Putamen (tissue), 1 donor: ENCODE measurements at places on chromosomes 4 and X.

DNA sequence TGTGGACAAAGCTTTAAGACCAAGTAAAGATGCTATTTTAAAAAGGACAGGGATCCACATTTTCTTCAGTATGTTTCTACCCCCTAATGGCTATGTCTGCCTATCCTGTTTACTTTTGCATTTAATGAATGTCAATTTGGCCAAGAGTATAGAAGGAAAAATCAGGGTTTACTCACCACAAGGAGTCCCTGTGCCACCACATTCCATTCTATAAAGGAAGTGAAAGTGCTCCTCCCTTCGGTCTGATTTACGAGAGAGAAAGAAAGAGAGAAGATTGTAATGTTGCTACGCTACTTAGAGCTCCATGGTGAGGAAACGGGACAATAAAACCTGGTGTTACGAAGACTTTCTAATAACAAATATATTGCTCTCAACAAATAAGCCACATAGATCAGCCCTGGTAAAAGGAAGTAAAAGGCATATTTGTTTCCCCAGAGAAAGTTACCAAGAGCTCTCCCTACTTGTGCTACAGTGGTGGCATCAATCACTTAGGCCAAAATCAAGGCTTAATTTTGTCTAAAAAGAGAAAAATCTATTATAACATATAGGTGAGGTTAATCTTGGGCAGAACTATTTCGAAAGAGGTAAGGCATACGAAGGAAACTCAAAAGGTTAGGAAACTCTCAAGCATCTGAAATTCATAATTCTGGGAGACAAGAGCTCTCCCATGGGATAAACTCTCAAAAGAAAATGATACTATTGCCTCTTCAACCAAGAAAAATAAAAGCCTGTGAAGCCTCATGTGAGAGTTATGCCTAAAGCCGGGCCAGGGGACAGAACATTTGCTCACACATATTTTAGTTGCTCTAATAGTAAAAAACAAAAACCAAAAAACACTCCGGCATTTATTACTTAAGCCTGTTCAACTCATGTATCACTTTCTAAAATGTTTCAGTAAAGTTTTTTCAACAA is 29.5 kb downstream of the TAPT1 start:
- no peak for DNase-seq

- no peak for DNase-seq
Measured at GRCh38 chr4:85828027-85828890, 353.3 kb downstream of the ARHGAP24 start.

GRCh38 chrX:37361596-37361995 is 12.4 kb downstream of the PRRG1 start:
- DNase-seq, result no peak

DNA sequence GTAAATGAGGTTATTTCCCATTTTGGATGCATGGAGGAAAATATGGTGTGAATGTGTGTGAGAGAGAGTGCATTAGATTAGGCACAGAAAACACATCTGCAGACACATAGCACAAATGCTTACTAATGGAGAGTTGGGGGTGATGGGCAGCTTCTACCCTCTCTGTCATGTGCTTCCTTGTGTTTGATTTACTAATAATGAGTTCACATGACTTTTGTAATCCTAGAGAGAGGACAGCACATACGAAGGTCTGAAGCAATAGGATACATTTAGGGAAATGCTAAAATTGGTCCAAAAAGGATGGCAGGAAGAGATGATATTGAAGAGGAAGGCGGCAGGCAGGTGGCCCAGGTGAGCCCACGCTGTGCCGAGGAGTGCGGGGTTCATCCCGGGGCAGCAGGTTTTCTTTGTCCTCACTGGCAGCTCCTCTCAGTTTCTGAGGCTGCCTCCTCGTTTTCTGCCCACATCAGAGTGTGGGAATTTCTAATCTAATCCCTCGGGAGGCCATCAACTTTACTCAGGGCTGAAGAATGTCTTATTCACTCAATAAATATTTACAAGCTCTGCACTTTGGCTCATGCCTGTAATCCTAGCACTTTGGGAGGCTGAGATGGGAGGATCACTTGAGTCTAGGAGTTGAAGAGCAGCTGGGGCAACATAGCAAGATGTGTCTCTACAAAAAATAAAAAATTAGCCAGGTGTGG is 15.9 kb upstream of the MAP9 start:
- no peak for DNase-seq

DNA sequence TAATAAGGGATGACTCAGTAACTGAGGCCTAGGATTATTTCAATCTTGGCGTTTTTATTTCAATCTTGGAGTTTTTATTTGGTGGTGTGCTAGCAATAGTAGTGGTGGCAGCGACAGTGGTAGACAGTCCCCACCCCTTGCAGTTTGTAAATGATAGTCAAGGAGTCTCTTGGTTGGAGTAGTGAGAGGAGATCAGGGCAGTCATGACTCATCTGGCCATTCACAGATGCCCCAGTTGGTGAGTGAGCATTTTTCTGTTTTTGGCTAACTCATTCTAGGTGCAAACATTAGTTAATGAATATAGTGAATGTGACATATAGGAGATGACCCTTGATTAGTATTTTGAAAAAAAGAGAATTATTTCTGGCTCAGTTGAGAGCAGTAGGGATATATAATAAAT is 93.5 kb upstream of the ADAD1 start:
- DNase-seq, result no peak

GRCh38 chrX:110944311-110944750 is 148.7 kb upstream of the CHRDL1 start:
- DNase-seq, result no peak

DNA sequence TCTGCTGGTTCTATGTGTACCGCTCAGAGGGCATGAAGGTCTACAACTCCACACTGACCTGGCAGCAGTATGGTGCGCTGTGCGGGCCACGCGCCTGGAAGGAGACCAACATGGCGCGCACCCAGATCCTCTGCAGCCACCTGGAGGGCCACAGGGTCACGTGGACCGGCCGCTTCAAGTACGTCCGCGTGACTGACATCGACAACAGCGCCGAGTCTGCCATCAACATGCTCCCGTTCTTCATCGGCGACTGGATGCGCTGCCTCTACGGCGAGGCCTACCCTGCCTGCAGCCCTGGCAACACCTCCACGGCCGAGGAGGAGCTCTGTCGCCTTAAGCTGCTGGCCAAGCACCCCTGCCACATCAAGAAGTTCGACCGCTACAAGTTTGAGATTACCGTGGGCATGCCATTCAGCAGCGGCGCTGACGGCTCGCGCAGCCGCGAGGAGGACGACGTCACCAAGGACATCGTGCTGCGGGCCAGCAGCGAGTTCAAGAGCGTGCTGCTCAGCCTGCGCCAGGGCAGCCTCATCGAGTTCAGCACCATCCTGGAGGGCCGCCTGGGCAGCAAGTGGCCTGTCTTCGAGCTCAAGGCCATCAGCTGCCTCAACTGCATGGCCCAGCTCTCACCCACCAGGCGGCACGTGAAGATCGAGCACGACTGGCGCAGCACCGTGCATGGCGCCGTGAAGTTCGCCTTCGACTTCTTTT is 32.2 kb downstream of the WFS1 start:
- no peak for DNase-seq

DNA sequence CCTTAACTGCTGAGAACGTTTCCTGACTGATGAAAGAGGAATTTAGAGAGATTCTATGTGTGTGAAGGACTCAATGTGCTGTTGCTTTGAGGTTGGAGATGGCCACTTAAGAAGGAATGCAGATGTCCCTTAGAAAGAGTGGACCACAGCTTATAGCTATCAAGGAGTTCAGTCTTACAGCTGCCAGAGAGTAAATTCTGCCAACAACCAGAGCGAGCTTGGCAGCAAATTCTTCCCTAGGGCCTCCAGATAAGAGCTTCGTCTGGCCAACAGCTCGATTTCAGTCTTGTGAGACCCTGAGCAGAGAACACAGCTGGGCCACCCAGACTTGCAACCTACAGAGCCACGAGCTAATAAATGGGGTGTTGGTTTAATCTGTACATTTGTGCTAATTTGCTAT is 21.8 kb downstream of the MID1 start:
- no peak for DNase-seq

- no peak for DNase-seq
Measured at GRCh38 chr4:70997036-70997435, 3.6 kb downstream of the DCK start.

- no peak for DNase-seq
Measured at GRCh38 chr4:1290165-1290977, 680 bp downstream of the MAEA start.

DNA sequence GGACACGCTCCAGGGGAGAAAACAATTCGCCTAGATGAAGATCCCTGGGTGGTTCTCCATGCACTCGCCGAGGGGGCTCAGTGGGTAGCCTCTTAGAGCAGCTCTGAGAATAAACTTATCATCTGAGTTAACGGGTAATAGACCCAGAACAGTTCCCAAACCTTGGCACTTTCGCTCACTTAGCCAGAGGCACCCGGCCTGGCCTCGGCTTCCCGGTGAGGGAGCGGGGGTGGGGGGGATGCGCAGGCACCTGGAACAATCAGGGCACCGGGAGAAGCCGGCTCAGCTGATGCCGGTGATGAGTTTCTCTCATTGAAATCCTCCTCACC is 405 bp upstream of the ZAR1 start:
- DNase-seq, result no peak

DNA sequence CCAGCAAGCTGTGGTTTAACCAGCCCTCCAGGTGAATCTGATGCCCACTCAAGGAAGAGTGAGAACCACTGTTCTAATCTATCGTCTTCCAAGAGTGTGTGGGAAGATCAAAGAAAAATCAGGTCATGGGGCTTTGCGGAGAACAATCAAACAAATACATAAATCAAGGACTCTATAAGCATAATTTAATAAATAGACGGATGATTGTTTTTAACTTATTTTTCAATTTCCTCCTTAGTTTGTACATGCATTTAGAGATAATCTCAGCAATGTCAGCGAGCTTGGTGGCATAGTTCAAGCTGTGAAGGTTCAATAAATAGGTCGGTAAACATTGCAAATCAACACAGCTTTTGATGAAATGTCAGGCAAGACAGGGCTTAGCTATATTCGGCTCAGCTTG is 84.9 kb downstream of the DMD start:
- DNase-seq, result no peak

GRCh38 chrX:1124531-1124930 is 87.9 kb downstream of the CRLF2 start:
- DNase-seq, result no peak

DNA sequence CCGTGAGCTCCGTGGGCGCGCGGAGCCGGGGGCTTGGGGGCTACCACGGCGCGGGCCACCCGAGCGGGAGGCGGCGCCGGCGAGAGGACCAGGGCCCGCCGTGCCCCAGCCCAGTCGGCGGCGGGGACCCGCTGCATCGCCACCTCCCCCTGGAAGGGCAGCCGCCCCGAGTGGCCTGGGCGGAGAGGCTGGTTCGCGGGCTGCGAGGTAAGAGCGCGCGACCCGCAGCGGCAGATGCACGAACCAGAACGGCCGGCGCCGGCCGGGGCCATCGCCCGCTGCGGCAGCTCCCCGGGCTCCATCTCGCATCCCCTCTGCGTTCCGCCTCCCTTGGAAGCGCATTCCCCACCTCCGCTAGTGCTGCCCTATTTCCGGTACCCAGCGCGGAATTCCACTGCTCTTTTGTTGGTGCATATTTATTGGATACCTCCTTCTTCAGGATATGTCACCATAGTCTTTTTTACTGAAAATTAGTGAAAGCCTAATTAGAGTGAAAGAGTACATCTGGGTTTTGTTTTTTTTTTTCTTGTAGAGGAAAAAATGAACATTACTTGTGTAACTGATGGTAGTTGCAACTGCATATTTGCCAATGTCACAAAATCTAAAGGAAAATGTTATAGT is 797 bp downstream of the PKD2 start:
- DNase-seq, result peak; percentile 39

DNA sequence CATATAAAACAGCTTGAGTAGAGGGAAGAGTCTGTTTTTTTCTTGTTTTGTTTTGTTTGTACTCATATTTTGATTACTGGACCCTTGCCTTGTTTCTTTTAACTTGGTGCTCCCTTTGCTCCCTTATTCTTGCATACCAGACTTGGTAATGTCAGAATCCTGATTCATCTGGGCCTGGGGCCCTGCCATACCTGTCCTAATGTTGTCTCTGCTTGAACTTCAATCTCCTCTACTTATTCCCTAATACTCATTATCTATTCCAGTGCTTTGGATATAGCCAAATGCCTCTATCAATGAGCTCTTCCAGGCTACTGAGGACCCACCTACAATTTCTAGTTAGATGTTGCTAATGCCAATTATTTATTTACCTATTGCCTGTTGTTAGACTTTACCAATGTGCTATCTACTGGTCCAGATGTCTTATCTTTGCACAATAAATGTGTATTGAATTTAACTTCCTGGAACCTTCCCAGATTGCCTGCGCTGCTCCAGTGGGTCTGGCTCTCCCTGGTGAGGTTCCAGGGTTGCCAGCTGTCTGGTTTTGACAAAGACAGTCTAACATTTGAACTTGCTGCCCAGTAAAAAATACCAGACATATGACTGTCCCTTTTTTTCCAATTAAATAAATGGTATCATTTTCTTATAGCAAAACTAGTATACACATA is 64.4 kb upstream of the ACSL4 start:
- no peak for DNase-seq
